Stimulated activated CD8-positive, alpha-beta memory T cell treated with anti-CD3 and anti-CD28 coated beads, Interleukin-7, amount 100 ng/mL, for 1 hour (primary cell): ENCODE measurements at places on chromosomes 6 and 20.

- DNase-seq: no peak
Measured at GRCh38 chr6:147903931-147904330, 395.4 kb downstream of the SAMD5 start.

DNA sequence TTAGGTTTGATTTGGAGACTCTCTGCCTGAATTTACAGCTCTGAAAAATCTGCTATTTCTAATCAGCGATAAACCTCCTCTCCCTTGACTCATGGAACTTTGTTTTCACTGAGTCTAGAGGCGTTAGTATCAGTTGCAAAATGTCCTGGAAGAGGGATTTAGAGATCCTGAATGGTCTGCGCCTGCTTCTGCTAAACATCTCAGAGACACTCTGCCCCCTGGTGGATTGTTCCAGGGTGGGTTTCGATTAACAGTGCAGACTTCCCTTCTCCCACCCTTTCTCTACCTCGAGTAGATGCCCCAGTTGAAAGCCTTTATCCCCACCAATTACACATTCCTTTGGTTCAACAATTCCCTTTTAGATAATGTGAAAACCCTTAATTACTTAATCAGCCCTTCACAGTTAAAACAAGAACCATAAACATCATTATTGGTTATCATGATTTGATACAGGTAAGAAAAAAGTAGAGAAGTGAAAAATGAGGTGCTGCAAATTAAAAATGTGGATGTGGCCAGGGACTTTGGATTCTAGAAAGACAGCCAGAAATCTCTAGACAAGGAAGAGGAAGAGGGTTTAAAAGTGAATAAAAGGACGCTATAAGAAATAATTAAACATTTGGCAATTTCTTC is 5.5 kb downstream of the HTR1B start:
- no peak for DNase-seq

GRCh38 chr6:103277936-103278335 is 1581.8 kb downstream of the HACE1 start:
- no peak for DNase-seq

- no peak for DNase-seq
Measured at GRCh38 chr6:39901116-39901655, 33.1 kb downstream of the MOCS1 start.

DNA sequence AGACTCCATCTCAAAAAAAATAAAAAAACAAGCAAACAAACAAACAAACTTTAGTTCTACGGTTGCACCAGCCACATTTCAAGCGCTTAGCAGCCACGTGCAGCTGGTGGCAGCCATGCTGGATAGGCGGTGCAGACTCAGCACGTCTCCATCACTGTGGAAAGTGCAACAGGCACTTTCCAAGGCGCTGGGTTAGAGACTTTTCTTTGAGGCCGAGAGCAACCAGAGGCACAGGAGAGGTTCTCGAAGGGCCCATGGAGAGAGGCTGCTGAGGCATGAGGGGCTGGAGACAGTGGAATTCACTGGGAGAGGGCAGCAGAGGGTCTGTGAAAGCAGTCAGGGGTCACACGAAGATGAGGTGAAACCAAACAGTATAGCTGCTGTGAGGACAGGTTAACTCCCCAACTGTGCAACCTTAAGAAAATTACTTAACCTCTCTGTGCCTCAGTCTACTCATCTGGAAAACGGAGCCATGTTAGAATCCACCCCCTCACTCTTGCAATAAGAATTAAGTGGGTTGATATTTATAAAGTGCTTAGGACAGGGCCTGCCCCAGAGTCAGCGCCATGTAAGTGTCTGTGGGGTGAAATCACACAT is 27.5 kb downstream of the TGM2 start:
- DNase-seq: no peak

- DNase-seq: no peak
Measured at GRCh38 chr6:96725296-96725695, 112.0 kb downstream of the GPR63 start.

DNA sequence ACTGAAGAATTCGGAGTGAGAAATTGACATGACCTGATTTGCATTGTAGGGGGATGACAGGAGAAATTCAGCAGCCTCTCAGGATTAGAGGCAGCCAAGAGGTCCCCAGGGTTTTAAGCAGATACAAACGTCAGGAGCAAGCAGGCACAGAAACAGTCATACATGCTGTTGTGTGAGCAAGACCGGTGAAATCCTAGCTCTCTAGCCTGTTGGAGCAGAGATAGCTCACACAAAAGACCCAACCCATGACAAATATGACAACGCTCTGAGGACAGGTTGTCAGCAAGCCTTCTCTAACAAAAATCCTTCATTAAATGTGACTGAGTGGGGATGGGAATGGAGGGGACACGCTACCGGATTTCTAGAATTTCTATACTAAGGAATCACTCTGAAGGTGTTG is 23.0 kb upstream of the AKAP12 start:
- no peak for DNase-seq
